ENCODE measurements at places on chromosomes 3 and 15.

DNA sequence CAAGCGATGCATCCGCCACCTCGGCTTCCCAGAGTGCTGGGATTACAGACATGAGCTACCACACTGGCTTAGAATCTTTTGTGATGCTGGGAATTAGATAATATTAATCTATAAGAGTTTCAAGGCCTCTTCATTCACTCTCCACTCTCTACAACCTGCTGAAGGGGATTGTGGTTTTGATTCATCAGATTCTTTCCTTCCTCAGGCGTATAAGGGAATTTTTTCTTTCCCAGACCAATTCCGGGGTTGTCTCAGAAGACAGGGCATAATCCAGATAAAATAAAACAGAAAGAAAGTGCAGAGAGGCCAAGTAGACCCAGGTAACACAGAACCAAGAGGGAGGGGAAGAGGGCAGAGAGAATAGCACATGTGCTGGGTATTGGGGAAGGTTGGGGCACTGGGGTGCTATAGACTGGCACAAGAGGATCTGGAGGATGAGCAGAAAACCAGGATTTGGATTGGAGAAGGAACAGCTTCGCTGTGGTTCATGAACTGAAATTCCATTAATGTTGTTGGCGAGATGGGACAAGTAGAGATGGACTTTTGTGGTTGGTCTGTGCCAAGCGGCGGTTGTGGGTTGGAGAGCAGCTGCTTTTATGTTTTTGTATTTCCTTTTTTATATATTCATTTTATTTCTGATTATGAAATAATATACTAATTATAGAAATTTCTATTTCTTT lies 12.8 kb downstream of the ARL6IP5 start:
- no peak for DNase-seq

DNA sequence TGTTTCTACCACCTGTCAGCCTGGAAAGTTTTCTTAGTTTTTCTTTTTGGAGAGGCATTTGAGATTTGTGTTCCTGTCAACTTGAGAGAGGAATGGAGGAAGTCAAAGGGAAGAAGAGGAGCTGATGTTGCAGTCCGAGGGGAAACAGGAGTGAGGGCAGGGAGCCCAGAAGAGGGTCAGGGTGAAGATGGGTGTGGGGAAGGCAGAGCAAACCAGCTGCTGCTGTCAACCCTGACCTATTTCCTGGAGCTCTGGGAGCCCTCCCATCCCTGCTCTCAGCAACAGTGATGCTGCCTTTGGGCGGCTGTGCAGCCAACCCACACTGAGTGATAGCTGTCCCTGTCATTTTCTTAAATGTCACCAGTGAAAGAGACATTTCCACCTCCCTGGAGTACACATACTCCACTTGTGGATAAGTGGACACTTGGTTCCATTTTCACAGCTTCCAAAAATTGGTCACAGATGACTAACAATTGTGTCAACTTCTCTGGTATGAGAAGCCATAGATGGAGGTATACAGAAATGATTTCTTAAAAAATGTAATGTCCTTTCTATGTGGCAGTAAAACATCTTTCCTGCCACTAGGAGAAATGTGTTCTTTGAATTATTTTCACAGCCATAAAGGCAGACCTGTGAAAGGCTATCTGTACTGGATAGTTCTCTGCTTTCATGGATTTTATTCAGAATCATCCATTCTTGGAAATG lies 556.3 kb upstream of the TBL1XR1 start:
- DNase-seq = no peak

DNA sequence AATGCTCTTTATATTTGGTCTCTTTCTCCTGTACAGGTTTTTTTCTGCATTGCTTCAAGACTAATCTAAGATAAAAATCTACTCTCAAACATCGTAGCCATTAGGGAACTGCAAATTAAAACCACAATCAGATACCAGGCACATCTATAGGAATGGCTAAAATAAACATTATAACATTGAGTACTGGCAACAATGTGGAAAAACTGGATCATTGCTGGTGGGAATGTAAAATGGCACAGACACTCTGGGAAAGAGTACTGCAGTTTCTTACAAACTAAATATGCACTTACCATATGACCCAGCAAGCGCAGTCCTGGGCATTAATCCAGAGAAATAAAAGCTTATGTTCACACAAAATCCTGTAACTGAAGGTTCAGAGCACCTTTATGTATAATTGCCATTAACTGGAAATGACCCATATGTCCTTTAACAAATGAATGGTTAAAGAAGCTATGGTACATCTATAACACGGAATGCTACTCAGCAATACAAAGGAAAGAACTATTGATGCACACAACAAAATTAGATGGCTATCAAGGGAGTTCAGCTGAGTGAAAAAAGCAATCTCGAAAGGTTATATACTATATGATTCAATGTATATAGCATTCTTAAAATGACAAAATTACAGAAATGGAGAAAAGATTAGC lies 6.3 kb downstream of the ABCC5 start:
- no peak for DNase-seq

- no peak for DNase-seq
These were observed 27.2 kb downstream of the CRTAP start for GRCh38 chr3:33141006-33141405.

GRCh38 chr3:168162172-168162571 lies 66.4 kb upstream of the GOLIM4 start:
- no peak for DNase-seq
